ENCODE measurements at places on chromosomes 4 and X.

DNA sequence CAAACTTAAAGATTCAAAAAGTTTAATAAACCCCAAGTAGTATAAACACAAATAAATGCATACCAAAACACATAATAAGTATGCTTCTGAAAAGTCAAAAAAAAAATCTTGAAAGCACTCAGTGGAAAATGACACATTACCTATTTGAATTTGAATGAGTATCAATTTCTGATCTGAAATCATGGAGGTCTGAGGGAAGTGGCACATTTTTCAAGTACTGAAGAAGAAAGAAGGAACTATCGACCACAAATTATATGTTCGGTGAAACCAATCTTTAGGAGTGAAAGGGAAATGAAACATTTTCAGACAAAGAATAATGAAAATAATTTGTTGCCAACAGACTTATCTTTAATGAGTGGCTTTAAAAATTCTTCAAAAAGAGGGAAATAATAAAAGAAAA is 12.1 kb upstream of the F9 start:
- no peak for DNase-seq

DNA sequence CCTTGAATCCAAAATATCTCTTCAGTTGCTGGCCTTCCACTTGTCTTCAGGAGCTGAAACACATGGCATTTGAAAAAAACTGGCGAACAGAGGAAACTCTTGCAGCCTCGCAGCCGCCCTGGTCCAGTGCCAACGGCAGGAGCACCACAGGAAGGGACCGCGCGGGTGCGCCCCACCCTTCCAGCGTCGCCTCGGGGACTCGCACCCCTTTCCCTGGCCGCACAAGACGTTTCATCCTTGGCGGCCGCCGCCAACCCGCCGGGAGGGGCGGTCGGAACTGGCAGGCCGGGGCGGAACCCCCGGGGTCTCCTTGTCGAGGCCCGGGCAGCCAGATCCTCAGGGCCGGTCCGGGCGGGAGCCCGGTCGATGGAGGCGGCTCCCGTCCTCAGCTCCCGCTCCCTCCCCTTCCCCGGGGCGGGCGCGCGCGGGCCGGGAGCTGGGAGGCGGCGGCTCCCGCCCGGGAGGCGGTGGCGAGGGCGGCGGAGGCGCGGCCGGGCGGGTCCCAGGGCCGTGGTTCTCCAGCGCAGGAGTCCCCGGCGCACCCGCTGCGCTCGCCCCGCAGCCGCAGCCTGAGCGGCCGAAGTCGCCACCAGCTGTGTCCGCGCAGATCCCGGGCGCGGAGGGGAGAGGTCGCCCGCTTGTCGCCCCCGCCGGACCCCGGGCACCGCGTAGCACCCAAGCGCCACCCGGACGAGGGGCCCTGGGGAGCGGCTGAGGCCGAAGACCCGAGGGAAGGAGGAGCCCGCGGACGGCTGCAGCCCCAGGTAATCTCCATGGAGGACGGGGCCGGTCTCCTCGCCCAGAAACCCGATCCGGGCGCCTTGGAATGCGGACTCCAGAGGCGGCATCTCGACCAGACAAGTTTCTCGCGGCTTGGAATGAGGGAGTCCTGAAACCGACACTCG is 886 bp upstream of the NDST3 start:
- no peak for DNase-seq

GRCh38 chr4:108906006-108906405 is 143.2 kb upstream of the ETNPPL start:
- DNase-seq, result no peak

- DNase-seq, result no peak
Observed at GRCh38 chr4:38566806-38567398, 97.1 kb upstream of the KLF3 start.

DNA sequence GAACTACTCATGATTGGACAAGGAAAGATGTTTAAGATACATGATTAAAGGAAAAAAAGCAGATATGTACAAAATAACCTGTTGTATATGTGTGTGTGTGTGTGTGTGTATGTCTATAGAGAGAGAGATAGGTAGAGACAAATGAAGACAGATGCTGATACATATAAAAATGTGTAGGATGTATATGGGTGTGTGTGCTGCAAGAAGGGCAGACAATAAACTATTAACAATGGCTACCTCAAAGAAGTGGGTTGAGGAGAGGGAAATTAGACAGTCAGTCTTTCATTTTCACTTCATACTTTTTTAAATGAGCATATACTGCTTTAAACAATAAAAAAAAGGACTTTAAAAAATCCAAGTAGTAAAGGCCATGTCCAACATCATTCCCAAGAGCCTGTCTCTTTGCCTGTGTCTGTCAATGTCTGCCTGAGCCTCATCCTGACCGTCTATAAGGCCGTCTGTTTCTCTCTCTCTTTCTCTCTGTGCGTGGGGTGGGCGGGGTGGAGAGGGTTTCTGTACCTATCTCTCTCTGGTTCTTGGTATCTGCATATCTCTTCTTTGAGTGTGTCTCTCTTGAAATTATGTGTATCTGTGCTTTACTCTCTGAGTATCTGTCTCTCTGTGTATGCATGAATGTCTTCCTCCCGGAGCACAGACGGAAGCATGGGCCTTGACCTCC is 62.8 kb downstream of the LRBA start:
- no peak for DNase-seq

- no peak for DNase-seq
Observed at GRCh38 chr4:109914322-109914721, 1.6 kb downstream of the EGF start.

- no peak for DNase-seq
Observed at GRCh38 chrX:129773649-129774458, 5.9 kb upstream of the SASH3 start.
